HuH-7 (cell line): ENCODE measurements at places on chromosomes 5 and 9.
A peak's percentile ranks its signal among the peaks of the same experiment; 100 is the strongest.

DNA sequence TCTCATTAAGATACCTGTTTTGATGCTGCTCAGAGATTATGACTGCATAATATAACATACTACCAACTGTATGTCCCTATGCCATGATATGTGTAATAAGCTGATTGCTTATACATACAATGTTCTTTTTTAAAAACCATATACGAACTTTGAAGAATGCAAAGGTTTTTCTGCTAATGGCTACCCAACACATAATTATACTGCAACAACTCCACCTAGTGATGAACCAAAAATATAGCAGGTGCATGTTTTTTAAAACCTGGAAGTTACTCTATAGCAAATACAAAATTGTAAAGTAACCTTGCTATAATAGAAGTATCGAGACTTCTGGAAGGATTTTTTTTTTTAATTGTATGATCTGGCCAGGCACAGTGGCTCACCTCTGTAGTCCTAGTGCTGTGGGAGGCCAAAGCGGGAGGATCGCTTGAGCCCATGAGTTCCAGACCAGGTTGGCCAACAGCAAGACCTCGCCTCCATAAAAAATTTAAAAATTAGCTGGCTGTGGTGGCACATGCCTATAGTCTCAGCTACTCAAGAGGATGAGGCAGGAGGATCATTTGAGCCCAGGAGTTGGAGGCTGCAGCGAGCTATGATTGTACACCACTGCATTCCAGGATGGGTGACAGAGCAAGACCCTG is 49.1 kb downstream of the HOMER1 start:
- DNase-seq: peak; percentile 16

DNA sequence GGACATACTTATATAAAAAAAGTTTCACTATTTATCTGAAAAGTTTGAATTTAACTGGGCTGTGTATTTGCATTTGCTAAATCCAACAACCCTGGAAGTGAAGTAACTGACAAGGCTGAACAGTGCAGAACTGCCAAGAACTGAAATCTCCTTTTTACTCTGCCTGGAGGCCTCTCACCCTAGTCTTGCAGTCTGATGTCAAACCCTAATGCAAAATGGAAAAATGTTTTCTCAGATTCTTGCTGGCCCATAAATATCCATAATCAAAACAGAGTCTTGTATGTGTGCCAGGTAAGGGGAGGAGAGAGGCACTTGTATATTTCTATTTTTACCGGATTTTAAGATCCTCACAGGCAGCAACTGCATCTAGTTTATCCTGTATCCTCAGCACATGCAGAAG is 432.7 kb upstream of the KLF4 start:
- DNase-seq: no peak

DNA sequence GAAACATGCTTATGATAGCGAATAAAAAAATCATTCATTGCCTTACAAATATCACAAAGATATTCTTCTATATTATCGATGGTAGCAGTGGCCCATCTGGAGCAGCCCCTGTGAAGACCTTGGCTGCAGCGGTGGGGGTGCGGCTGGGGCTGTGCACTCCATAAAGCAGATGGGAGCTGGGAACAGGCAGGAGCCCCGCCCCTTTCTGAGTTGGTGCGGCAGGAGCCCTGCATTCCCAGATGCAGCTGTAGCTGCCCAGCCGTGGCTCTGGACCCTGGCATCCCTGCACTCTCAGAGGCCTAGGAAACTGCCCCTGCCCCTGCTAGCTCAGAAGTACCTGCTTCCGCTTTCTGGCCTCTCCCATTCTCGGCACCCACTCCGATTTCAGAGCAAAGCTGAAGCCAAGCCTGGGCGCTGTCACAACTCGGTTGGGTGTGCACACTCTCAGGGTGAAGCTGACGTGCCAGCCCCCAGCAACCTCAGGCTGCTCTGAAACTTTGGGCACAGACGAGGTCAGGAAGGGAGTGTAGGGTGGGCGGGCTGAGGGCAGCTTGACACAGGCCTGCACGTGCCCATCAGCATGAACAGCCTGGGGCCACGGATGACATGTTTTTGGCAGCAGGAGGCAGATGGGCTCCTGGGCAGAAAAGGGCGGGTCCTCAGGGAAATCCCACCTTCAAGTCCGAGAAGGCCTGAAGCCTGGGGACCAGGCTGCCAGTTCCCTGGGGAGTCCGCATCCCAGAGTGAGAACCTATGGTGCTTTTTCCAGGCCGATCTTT is 1440.8 kb upstream of the ACO1 start:
- no peak for DNase-seq

DNA sequence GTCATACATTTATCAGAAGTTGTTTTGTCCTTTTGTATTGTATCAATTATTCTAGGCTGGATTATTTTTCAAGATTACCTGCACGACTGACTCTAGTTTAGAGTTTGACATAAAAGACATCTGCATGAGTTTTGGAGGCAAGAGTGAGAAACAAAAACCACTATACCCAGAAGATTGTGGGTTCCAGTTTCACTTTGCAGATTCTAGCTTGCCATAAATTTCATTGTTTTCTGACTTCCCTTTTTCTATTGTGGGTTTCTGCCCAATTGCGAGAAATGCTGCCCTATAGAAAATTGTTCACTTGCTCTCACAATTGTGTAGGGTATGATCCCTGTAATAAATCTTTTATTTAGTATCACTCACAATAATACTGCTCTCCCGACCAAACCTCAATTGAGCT is 1043.4 kb upstream of the CDH10 start:
- DNase-seq: no peak

DNA sequence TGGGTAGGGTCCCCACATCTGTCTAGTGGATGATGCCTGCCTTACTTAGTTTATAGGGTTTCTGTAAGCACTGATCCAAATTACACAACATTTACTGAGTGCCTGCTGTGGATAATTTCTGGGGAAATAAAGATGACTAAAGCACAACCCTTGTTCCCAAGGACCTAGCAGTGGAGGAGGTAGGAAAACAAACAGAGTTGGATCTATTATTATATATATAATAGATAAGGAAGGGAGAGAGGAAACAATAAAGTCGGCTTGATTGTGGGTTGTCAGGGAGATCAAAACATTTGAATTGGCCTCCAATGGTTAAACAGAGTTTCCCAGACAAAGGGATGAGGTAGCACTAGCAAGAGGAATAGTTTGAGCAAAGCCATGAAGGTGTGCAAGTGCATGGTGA is 14.0 kb downstream of the IL33 start:
- DNase-seq: no peak

- DNase-seq: no peak
These were observed 110.8 kb downstream of the ADRB2 start for GRCh38 chr5:148937239-148937638.

DNA sequence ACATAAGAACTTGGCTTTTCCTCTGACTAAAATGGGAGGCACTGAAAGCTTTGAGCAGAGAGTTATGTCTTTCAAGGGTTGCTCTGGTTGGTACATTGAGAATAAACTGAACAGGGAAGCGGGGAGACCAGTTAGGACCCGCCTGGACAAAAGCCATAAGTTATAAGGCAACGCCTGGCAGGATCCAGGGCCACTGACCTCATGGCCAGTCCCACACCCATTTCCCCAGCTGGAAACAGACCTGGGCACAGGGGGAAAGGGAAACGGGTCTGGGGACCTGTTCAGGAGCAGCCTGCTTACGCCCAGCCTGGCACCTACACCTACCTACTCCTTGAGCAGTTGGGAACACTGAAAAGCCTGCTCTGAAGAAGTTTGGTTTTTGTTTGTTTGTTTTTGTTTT is 1.3 kb downstream of the SPINK4 start:
- no peak for DNase-seq

- DNase-seq: no peak
These were observed 20.0 kb downstream of the CEMIP2 start for GRCh38 chr9:71748280-71748743.

DNA sequence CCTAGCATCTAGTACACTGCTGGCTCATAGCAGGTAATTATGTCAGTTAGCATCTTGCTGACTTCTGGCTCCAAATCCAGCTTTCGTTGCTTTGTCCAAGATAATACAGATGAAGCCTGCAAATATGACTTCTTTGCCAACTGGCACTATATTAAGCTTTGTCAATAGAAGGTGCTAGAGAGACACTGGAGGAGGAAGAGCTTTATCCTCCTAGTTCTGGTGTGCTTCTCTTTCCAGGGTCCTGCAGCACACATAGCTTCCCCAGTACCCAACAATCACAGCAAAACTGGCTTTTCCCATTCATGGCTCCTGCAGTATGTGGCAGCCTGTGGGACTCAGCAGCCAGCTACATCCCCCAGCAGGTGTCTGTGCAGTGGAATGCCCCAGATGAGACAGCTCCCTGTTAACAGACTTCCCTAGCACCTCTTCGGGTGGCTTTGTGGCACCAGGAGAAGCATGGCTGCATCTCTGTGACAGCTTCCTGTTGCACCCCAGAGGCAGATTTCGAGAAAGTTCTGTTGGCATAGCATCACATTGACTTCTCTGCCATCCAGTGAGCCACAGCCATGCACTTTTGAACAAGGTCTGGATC is 147.8 kb downstream of the OXCT1 start:
- DNase-seq: no peak

DNA sequence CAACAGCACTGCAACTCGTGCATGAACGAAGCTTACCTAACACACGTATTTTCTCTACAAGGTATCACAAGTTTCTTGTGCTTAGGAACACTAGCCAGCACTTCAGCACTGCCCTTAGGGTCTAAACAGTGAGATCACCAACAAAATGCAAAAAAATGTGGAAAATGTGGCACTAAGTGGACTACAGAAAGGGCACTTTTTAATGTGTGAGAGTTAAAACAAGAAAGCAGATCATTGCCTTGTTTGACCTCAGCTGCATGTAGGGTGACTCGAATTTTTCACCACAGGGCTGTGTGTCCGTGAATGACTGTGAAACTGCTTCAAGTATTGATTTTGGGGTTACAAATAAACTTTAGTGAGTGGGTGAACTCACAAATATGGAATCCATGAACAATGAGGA is 90.5 kb downstream of the MARCHF3 start:
- DNase-seq: no peak

DNA sequence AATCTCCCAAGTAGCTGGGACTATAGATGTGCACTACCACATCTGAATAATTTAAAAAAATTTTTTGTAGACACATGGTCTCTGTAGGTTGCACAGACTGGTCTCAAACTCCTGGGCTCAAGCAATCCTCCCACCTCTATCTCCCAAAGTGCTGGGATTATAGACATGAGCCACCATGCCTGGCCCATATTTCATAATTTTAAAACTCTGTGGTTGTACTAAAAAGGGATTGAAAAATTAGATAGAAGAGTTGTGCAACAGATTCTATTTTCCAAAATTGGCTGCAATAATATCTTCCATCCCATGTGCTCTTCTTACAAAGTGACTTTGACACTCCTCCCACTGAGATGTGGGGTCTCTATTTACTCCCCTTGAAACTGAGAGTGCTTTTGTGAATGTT is 7.6 kb upstream of the UHRF2 start:
- DNase-seq: no peak

DNA sequence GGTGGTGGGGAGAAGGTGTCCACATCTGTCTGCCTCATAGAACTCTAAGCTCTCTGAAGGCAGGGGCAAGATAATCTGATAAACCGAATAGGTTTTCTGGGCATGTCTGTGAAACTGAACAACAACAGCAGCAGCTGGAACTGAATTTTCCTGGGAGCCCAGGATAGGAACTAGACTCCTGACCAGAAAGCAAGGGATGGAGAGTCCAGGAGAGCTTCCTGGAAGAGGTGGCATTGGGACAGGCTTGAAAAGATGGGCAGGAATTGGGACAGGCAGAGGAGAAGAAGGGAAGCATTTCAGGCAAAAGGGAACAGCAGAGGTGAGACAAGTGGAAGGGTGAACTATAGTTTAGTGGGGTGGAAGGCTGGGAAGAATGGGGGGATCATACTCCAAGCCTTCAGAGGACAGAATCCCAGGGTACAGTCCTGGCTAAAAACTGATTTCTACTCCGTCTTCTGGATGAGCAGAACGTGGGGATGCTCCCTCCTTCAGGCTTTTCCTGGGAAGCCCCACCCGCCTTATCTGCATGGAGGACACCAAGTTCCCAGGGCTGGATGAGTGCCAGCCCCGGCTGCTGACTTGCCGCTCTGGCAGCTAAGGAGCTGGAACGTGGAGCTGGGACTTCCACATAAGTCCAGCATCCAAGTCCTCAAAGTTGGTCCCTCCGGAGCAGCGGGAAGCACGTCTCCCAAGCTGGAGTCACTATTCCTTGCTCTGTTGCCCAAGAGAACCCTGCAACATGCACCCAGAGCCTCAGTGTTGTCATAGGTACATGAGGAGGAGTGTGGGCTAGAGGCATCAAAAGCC is 13.9 kb upstream of the KIF12 start:
- no peak for DNase-seq

- no peak for DNase-seq
These were observed 1.1 kb downstream of the NTNG2 start for GRCh38 chr9:132162764-132163456.

- DNase-seq: no peak
These were observed 100.7 kb downstream of the MTX3 start for GRCh38 chr5:79890119-79890929.

DNA sequence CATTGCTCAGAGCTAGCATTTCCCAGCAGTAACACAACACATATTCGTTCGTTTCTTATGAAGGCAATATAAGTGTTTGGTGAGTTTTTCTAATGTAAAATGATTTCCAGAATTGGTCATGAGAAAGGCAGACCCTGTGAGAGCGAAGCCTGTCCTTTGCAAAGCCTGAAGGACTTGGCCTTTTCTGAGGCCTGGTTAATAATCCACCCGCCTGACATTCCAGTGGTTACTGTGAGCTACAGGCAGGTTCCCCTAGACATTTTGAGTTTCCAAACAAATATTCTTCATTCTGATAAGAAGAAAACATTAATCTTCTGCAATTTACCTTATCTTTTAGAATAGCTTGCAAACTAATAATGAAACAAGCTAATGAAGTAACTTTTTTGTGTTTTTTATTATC is 38.0 kb downstream of the ADAMTS16 start:
- peak; percentile 12 for DNase-seq

DNA sequence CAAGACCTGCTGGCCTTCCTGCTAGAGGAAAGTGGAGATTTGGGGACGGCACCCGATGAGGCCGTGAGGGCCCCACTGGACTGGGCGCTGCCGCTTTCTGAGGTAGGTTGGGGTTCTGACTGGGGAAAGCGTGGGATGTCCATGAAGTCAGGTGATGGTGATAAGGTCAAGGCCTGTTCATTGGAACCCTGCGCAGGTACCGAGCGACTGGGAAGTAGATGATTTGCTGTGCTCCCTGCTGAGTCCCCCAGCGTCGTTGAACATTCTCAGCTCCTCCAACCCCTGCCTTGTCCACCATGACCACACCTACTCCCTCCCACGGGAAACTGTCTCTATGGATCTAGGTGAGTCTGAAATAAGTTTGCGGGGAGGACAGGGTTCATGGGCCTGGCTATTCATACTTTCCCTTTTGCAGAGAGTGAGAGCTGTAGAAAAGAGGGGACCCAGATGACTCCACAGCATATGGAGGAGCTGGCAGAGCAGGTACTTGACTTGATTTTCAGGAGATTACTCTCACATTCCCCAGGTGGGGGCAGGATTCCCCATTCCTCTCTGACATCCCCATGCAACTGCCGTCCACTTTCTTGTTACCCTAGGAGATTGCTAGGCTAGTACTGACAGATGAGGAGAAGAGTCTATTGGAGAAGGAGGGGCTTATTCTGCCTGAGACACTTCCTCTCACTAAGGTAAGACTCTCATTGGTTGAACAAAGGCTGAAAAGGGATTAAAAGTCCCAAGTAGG is 505 bp downstream of the CREB3 start:
- DNase-seq: peak; percentile 52

GRCh38 chr9:11500780-11501179 is 888.0 kb upstream of the PTPRD start:
- DNase-seq: no peak

GRCh38 chr5:54533541-54534190 is 16.1 kb downstream of the SNX18 start:
- DNase-seq: no peak

GRCh38 chr9:120514405-120514804 is 65.6 kb downstream of the CDK5RAP2 start:
- DNase-seq: no peak
